Fibroblast of lung (primary cell): ENCODE measurements at places on chromosomes 12 and 14. TPM values are rescaled to one million over a fixed set of nuclear protein-coding genes. Genes with fewer than 3 reads are reported as not detected.

Gene CLEC1A
- not detected in 2 replicates for total RNA-seq

Gene NFKBIA
- 67.9 and 73.4 TPM in 2 replicates for total RNA-seq

Gene SMCO2
- 0.26 TPM in 1 of 2 replicates, not detected in the other for total RNA-seq

Gene SMCO3
- 0.17 TPM in 1 of 2 replicates, not detected in the other for total RNA-seq

Gene SLCO1A2
- total RNA-seq, result not detected in 2 replicates

Gene MYO1A
- total RNA-seq, result 0.17 and 0.26 TPM in 2 replicates

Gene ZBTB42
- total RNA-seq, result 2.3 and 2.8 TPM in 2 replicates

Gene ACSM4
- total RNA-seq, result not detected in 2 replicates

Gene MDGA2
- total RNA-seq, result not detected in 2 replicates

Gene KRT72
- total RNA-seq, result not detected in 2 replicates

Gene HELB
- 2.6 and 3.1 TPM in 2 replicates for total RNA-seq

Gene DNAI7
- 0.17 and 0.26 TPM in 2 replicates for total RNA-seq

Gene THTPA
- 23.4 and 24.1 TPM in 2 replicates for total RNA-seq

Gene ADGRD1
- total RNA-seq, result 7.3 and 13.4 TPM in 2 replicates

Gene SLC25A47
- total RNA-seq, result under 0.01 TPM in 1 of 2 replicates, not detected in the other

Gene TRPV4
- 0.51 and 0.66 TPM in 2 replicates for total RNA-seq

Gene PRICKLE1
- total RNA-seq, result 4.1 and 9.6 TPM in 2 replicates

Gene PTPRR
- under 0.01 and 0.50 TPM in 2 replicates for total RNA-seq

Gene OR10G2
- not detected in 2 replicates for total RNA-seq

Gene PDZRN4
- not detected in 2 replicates for total RNA-seq
